Stimulated activated CD8-positive, alpha-beta memory T cell treated with anti-CD3 and anti-CD28 coated beads, Interleukin-15, amount 100 ng/mL, for 24 hours (primary cell): ENCODE measurements at places on chromosomes 16 and 17.

GRCh38 chr16:76278980-76279379 is 1.8 kb downstream of the CNTNAP4 start:
- DNase-seq: no peak

DNA sequence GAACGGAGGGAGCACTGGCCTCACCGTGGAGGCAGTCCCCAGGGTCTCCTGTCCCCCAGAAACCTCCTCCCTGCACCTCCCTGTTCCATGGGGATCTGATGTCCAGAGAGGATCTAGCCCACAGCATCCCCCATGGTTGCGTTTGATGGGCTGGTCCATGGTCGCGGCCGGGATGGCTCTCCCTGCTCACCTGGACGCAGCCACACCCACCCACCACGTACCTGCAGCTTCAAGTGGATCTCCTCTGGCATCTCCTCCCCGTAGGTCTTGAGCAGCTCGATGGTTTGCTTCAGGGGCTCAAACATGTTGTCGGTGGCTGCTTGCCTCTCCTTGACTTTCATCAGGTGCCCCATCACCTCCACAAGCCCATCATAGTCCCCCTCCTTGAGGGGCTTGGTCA is 47.9 kb downstream of the DNAH17 start:
- no peak for DNase-seq

GRCh38 chr17:55090079-55090492 is 121.5 kb downstream of the STXBP4 start:
- DNase-seq: no peak

DNA sequence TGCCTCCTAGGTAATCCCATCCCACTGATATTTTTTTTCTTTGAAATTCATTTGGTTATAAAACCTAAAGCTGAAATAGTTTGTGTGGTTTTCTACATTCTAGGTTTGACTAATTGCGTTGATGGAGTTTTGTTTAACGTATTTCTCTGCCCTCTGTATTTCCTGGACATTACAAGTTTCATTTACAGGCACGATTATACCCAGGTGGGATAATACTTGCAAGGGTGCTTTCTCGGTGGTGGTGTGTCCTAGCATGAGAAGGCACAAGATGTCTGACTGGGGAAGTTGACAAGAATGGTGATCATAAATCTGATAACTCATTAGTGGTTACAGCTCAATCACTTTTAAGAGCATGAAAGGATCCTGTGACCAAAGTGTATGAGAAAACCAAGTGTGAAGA is 45.0 kb downstream of the DYNLRB2 start:
- no peak for DNase-seq

DNA sequence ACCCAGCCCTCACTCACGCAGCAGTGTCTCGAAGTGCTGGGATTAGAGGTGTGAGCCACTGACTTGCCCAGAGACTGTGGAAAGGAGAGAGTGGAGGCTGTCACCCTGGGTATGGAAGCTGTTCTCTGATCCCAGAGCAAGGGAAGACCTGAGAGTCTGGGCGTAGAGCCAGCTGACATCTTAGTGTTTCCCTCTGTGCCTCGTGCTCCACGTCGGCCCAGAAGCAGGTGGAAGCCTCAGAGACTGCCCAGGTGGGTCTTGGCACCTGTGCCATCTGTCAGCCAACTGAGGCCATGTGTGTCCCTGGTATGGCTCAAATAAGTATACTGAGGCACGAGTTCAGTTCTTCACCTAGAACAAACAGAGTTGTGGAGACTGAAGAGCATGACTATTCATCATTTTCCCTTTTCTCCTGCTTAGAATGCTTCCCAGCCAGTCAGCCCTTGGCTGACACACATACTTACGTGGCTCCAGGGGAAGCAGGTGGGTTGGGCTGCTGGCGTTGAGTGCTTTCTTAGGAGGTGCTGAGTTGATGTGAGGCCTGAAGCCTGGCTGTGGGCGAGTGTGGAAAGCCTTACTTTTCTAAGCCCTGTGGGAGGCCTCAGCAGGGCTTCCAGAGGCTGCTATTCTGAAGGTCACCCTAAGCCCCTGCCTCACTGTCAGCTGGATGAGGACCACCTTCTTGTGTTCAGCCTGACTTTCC is 8.1 kb downstream of the CTRL start:
- no peak for DNase-seq

- DNase-seq: no peak
Observed at GRCh38 chr17:80825471-80826345, 165.9 kb upstream of the CHMP6 start.

- no peak for DNase-seq
Observed at GRCh38 chr17:78444392-78444791, 65.9 kb downstream of the PGS1 start.

DNA sequence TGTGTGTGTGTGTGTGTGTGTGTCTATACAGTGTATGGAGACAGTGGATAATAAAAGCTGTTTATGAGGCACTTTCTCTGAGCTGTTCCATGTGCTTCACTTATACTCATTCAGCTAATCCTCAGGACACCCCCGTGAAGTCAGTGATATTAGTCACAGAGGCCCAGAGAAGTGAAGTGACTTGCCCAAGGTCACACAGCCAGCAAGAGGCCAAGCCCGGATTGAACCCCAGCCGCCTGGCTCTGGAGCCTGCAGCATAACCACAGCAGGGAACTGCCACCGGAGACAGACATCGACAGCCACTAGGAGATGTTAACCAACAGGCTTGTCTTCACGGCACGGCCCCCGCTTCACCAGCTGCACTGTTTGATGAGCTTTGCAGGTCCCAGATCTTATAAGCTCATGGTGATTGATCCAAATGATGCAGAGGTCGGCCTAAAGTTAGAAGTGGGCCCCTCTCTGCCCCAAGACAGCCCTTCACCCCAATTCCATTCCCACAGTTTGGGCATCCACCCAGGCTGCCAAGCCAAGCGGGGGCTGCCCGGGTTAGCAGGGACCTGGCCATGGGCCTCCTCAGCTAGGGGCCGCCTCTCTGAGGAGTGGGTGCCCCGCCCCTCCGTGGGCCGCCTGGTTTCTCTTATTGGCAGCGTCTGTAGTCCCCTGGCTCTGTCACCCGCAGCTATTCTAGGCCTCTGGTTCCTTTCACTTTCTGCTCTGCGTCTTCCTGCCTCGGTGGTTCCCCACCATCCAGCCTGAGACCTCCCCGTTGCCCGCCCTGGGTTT is 30.9 kb downstream of the SOCS1 start:
- DNase-seq: peak; percentile 47

DNA sequence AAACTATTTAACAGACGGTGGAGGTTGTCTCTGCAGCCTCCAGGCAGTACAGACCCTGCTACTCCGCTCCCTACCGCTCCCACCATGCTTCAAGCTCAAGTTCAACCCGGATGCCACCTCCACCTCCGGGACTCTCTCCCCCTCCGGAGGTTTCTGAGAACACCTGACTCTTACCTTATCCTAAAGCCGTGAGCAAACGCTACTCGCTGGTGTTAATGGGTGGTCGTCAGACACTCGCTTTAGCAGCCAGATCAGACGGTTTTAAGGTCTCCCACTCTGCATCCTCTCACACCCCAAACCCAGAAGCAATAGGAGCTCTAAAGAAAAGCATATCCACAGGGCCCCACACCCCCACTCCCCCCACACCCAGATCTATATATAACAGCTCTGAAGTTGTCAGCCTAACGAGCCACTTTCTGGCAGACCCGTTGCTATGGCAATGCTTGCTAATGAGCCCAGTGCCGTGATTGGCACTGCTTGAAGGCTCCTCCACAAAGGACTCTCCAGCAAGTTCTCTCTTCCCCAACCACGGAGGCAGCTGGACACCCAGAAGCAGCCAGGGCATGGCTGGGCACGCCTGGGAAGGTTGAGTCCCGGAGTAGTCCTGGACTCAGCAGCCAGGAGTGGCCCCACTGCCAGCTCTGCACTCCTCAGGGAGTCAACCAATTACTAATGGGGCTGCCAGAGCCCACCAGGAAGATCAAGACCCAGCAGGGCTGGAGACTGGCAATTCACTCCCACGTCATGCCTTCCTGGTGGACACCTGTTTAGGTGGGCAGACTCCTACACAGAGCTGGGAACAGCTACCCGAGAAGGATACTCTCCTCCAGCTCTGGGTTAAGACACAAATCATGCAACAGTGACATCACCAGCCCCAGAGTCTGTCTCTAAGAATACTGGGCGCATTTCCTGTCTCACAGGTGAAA is 121.2 kb upstream of the RCVRN start:
- no peak for DNase-seq

GRCh38 chr16:57530104-57530521 is 6.3 kb downstream of the CCDC102A start:
- DNase-seq: peak; percentile 31

GRCh38 chr16:12100124-12100647 is 123.7 kb downstream of the SNX29 start:
- no peak for DNase-seq

GRCh38 chr16:79576602-79577001 is 23.9 kb downstream of the MAF start:
- no peak for DNase-seq

DNA sequence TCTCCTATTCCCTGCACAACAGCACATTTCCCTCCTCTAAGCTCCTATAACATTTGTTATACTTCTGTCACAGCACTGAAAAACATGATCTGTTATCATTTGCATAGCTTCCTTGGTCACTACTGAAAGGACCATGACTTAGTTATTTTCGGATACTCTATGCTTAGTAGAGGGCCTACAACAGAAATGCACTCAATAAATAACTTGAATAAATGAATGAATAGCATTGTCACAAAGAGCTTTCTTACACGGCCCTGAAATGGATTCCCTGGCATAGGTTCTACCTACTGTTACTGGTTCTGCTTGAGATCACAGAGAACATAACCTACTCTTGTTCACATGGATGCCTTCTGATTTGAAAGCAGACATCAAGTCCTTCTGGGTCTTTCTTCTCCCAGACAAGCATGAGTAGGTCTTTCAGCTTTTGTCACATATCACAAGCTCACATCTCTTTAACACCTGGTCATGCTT is 41.6 kb downstream of the MYO1D start:
- DNase-seq: no peak

GRCh38 chr16:85084841-85085510 is 27.3 kb downstream of the CIBAR2 start:
- no peak for DNase-seq

GRCh38 chr17:78421534-78422266 is 43.3 kb downstream of the PGS1 start:
- peak; percentile 42 for DNase-seq

DNA sequence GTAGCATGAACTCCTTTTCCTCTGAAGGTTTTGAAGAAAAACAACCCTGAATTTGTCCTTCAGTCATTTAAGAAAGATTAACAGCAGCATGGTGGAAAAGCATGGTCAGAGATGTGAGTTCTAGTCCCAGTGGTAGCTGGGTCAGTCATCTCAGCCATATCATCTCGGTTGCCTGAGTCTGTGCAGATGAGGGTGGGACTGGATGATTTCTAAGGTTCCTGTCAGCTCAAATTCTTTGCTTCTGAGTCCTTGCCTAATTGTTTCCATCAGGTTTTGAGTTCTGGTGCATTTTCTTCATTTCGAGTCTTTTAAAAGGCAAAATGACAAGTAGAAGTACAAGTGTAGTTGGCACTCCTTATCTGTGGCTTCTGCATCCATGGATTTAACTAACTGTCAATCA is 63.9 kb downstream of the TNRC6C start:
- DNase-seq: no peak

- peak; percentile 27 for DNase-seq
Observed at GRCh38 chr16:83215406-83216001, 588.7 kb downstream of the CDH13 start.

DNA sequence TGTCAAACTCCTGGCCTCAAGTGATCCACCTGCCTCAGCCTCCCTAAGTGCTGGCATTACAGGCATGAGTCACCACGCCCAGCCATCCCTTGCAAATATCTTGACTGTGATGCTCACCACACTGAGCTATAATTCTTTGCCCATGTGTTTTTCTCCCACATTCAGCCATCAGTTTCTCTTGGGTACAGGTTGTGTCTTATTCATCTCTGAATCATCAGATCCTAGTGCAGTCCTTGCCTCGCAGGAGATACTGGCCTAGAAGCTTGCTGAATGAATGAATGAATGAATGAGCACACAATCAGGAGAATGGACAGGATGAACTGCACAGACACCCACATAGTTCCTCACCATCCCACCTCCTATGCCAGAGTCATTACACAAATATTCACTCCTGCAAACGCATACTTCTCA is 24.4 kb upstream of the ETV4 start:
- no peak for DNase-seq

DNA sequence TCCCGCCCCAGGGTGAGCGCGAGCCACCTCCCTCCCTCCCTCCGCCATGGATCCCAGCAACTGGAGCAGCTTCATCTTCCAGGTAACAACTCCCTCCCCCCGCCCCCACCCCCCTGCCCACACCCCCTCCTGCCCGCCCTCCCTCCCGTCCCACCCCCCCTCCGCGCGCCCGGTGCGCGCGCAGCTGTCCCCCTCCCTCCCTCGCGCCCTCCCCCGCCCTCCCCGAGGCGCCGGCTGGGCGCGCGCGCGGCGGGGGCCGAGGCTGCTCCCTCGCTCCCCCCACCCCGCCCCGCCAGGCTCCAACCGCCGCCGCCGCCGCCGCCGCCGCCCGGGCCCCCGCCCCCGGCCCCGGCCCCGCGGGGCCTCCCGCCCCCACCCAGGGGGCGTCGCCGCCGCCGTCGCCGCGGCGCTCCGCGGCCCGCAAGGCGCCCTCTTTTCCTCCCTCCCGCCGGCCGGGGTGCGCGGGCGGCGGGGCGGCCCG is at the start of gene MAZ:
MAZ (plus strand) TSS at position 431 of the 481 bp plus-strand sequence. CDS start 173 bp downstream, outside the sequence.
- DNase-seq: peak; percentile 49

DNA sequence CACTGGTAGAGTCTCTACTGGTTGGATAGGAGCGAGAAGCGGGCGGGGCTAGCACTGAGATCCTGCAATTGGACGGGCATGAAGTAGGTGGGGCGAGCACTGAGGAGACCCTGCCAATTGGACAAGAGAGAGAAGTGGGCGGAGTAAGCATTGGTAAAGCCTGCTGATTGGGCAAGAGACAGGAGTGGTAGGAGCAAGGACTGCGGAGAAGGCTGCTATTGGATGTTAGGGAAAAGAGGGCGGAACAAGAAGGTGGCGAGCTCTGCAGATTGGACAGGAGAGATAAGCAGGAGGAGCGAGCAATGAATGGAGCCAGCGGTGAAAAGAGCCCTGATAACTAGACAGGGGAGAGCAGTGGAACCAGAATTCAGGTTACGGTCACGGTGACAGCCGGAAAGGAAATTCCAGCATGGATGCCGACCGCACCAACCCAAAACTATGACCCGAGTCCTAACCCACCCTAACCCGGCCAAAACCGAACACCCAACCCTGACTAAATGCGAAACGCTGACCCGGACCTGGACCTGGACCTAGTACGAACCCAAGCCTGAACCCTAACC is 4.8 kb downstream of the SCGB1C2 start:
- no peak for DNase-seq

- no peak for DNase-seq
Observed at GRCh38 chr17:78392295-78392694, 13.8 kb downstream of the PGS1 start.

GRCh38 chr17:28460901-28461300 is 12.5 kb upstream of the SLC13A2 start:
- no peak for DNase-seq

- no peak for DNase-seq
Observed at GRCh38 chr17:17749025-17749772, 67.9 kb downstream of the RAI1 start.
